Anterior cingulate cortex (tissue), 58 donors: ENCODE measurements at places on chromosomes 5 and 9.

DNA sequence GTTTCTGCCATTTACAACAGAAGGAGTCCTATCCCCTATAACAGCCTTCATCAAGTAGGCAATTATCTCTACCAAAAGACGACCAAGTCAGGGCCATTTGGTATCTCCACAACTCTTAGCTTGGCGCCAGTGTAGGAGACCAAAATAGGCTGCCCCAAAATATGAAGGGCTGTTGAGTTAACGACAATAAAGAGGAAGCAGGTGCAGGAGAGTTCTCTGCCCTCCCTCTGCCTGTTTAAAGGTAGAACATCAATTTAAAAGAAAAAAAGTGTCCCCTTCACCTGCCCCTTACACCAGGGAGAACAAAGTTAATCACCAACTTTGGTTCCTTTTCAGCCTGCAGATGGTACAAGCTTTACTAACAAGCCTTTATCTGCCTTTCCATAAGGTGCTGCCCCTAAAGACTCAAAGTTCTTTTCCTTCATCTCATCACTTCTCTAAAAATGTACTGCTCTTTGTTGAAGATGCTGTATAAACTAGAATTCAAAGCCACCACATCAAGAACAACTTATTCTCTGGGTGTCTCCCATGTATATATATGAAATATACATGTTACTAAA, 33.3 kb downstream of the PPP1R2B start:
- no peak for DNase-seq

GRCh38 chr9:132957805-132958204, 13.4 kb upstream of the TSC1 start:
- DNase-seq: no peak

DNA sequence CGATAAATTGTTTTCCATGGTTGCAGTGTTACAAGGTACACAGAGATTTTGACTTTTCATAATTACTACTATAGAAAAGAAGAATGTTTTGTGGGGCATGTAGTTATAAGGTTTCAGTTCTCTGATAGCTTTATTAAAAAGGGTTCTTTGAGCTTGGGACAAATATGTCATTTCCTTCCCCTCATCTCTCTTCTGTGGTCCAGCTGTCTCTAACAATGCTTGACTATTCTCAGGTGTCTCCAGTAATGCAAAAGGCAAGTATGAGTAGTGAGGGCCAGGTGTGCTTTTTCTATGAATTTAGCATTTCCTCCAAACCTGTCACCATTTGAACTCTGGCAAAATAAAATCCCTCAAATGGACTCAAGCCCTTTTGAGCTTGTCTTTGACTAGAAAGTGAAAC, 84.3 kb downstream of the SLF1 start:
- no peak for DNase-seq

- no peak for DNase-seq
Measured at GRCh38 chr5:152606776-152607364, 201.8 kb upstream of the NMUR2 start.
